Activated T-cell treated with anti-CD3 and anti-CD28 coated beads for 4 hours (primary cell): ENCODE measurements at places on chromosomes 5 and 9.

DNA sequence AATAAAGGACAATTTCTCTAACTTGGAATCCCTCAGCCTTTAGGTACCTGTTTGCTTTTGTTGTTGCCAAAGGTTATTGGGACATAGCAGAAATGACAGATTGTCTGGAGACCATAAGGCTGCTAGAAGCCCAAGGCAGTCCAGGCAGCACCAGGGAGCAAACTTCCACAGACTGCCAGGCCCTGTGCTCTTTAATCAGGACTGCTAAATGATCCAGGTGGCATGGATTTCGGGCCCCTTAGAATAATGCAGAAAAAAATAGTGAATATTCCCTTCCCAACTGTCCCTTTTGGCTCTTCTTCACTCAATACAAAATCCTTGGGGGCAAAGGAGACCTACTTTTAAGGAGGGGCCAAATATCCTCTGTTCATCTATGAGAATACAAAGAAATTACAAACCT is 73.9 kb downstream of the GABRA1 start:
- DNase-seq = no peak

DNA sequence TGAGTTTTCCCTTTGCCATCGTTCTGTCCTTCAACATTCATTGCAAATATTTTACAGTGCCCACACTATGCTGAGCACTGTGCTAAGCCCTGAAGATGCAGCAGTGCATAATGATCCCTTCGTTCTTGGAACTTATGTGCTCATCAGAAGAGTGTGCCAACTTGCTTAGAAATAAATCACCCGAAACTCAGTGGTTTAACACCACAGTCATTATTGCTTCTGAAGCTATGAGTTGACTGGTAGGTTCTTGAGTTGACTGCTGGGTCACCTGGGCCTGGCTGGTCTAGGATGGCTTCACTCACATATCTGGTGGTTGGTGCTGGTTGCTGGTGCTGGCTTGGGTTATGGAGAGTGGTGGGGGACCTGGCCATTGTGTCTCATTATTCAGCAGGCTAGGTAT is 20.9 kb downstream of the PCSK5 start:
- no peak for DNase-seq

DNA sequence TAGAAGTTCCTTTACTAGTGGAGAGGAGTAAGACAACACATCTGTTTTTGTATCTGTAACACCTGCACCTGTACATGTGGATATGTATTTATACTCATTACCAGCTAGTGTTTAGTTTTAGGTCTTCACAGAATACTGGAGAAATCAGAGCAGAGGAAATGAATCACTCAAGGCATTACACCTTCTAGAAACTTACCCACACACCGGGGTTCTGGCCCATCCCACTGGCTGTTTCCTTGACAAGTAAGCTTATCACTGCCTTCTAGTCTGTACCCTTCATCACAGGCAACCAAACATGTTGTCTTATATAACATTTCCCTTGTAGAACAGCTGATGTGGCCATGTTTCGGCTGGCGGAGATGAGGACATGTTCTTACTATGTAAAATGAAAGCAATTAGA is 76.7 kb downstream of the SVEP1 start:
- DNase-seq = no peak

GRCh38 chr5:89850513-89850865 is 559.1 kb downstream of the CETN3 start:
- DNase-seq = no peak

GRCh38 chr5:89064054-89064453 is 181.1 kb upstream of the MEF2C start:
- no peak for DNase-seq

DNA sequence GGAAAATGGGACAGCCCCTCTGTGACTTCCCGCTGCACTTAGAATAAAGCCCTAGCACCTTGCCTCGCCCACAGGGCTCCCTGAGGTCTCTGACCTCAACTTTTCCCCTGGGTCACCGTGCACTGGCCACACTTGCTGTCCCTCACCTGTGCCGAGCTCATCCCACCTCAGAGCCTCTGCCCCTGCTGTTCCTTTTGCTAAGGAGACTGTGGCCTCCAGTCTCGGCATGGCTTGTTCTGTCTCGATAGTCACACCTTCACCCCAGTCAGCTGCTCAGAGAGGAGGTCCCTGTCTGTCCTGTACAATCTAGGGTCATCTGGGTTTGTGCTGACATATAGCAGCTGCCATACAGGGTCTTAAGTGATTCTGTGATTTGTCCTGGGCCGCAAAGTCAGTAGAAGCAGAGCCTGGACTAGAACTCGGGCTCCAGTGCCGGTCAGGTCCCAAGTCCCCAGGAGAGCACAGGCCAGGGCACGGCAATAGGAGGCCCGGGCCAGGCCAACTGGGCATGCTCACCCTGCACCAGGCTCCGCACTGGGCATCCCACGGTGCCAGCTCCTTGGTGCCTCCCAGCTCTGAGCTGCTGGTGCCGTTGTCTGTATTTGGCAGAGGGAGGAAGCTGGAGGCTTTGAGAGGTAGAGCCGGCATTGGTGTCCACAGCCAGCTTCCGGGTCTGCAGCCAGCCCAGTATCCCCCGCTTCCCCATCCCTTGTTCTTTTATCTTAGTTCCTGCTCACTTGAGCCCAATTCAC is 35.2 kb downstream of the NCS1 start:
- DNase-seq = no peak

- no peak for DNase-seq
These were observed 86.4 kb downstream of the HMHB1 start for GRCh38 chr5:143898381-143898780.

DNA sequence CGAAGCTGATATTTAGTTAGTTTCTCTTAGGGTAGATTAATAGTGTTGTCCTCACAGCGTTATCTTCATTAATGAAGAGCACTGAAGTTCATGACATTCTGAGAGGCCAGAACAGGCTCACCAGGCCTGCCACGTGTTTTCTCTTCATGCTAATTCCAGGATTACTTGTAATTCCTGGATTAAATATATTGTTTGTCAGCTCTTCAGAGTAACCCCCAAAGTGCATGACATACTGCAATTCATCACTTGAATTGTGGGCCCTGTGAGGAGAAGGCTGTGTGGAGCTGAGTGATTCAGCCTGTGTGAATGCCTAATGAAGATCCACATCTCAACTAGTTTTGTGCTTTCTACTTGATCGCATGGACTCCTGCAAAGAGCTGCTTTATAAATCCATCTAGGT is 401.0 kb upstream of the ADAMTSL1 start:
- DNase-seq = no peak

GRCh38 chr5:107565791-107566767 is 104.7 kb downstream of the EFNA5 start:
- DNase-seq = no peak

GRCh38 chr5:26660116-26660515 is 378.3 kb downstream of the CDH9 start:
- no peak for DNase-seq

- no peak for DNase-seq
These were observed 12.0 kb upstream of the SLC24A2 start for GRCh38 chr9:19800884-19801283.
